ENCODE measurements at places on chromosomes 5 and 9.

DNA sequence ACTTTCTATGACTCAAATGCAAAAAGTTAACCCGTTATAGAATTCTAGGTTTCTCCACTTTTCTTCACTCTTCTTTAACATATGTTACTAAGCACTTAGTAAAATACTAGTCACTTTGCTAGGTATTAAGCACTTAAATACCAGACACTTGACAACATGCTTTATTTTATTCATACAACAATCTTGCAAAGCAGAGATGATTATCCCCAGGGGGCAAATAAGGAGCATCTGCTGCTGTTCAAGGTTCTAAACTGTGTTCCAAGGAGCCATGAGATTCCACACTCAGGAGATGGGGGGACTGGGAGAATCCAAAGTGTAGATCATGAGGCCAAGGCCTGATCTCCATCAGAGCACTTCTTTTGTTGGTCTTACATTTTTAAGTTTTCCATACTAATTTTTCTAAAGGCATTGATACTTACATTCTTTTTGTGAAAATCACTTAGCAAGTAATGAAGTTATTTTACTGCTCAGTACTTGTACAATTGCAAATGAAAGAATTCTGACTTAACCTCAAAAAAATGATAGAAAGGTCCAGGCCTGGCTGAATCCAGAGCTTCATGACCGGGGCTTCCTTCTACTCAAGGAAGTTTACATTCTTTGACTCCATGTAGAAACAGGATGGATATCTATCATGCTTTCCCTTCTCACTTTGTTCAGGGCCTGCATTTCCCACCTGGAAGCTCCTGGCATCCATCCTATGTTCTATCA is 504.4 kb upstream of the WWC1 start:
- DNase-seq, result no peak

DNA sequence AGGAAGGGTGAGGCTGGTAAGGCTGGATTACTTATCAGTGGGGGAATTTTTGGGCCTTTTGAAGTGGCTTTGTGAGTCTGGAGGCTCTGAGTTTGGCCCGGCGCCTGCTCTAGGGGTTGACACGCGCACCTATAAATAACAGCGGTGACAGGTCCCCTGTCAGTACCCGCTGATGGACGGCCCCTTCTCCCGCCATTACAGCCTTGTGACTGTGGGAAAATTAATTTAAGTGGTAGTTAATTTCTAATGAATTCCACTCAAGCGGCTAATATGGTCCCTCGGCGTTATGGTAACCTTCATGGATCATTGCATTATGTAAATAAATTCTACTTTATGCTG is 16.5 kb downstream of the MRPL36 start:
- no peak for DNase-seq

- DNase-seq, result no peak
These were observed 100.7 kb downstream of the RAB3C start for GRCh38 chr5:58683567-58683966.

DNA sequence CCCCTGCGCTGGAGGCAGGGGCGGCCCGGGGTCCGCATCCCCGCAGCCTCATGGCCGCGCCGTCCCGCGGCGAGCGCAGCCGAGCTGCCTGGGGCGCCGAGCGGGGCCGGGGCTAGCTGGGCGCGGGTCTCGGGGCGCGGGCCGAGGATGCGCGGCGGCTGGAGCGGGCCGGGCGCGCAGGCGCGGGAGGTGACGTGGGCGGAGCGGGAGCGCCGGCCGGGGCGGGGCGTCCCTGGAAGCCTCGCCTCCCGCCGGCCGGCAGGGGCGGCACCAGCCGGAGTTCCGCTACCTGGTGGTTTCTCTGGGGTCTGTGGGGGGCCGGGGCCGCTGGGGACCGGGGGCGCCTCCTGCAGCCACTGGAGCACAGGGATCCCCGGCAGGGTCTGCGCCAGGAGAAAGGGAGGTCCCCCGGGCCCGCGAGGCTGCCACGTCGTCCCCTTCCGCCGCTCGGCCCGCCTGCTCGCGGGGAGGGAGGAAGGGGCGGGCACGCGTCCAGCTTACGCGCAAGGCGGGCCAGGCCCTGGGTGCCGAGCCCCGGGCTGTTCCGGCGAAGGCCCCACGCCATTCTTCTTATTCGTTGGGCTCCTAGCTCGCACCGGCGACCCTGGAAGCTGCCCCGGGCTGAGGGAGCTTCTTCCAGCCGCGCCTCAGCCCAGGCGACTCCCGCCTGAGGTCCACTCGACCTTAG is at the start of gene LPCAT1:
Gene LPCAT1 (minus strand): TSS at position 168 of the 688 bp plus-strand sequence. CDS start 116 bp downstream, at position 52.
- DNase-seq, result peak; percentile 57

GRCh38 chr5:82109013-82109412 is 137.2 kb downstream of the ATG10 start:
- DNase-seq, result no peak

GRCh38 chr9:95815133-95815532 is 60.4 kb upstream of the ERCC6L2 start:
- DNase-seq, result no peak

- DNase-seq, result no peak
These were observed 32.5 kb downstream of the ANXA1 start for GRCh38 chr9:73183917-73184861.

GRCh38 chr9:95854386-95855020 is 21.0 kb upstream of the ERCC6L2 start:
- no peak for DNase-seq

DNA sequence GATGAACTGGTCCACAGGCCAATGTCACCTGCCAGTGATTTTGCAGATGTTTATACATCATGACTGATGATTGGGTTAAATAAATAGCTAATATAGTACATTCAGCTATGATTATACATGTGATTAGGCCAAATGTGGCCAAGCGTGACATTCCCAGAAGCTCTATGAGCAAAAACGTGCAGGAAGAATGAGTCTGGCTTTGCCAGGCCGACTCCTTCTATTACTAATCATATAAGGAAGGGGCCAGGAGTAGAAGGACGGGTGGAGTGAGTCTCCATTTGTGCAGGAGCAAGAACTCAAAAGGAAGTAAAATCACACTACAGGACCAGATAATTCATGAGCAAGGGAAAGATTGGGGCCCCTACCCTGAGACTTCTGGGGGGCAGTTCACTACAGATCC is 178.2 kb downstream of the ROR2 start:
- no peak for DNase-seq

GRCh38 chr9:78958892-78959291 is 612.9 kb upstream of the TLE4 start:
- no peak for DNase-seq

DNA sequence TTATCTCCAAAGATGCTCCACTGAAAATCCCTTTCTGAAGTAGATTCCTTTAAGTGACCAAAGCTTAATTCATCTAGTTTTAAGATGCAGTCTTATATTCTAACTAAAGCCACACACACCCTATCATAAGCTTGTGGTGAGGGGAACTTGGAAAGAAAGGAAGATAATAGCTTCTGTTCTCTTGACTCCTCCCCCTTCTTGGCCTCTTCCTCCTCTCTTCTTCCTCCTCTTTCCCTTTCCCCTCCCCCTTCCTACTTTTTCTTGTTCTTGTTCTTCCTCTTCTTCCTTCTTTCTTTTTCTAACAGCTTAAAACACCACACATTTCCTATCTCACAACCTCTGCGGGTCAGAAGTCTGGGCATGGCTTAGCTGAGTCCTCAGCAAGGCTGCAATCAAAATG is 23.5 kb downstream of the IL7R start:
- no peak for DNase-seq

GRCh38 chr5:172852490-172853354 is 18.7 kb downstream of the ERGIC1 start:
- DNase-seq, result no peak

DNA sequence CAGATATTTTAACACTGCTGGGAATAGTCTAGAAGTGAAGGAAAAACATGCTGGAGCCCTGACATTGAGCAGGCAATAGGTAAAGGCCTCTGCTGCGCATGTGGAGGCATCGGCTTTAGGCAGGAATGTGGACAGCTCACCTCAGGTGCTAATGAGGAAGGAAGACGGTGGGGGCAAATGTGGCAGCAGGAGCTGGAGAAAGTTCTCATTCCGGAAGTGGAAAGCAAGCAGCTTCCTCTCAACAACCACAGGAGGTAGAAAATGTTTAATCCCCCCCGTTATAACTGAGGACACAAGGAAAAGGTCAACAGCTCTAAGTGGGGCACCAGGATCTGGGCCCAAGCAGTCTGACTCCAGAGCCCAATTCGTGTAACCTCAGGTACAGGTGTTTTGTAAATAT is 7.6 kb upstream of the RPS14 start:
- no peak for DNase-seq

- DNase-seq, result no peak
These were observed 63.1 kb downstream of the RCL1 start for GRCh38 chr9:4855841-4856240.

GRCh38 chr9:88425538-88425950 is 37.3 kb downstream of the SPIN1 start:
- DNase-seq, result no peak

GRCh38 chr9:135100241-135100681 is 12.8 kb downstream of the OLFM1 start:
- DNase-seq, result no peak

GRCh38 chr5:25091921-25092320 is 447.1 kb upstream of the CDH10 start:
- no peak for DNase-seq

DNA sequence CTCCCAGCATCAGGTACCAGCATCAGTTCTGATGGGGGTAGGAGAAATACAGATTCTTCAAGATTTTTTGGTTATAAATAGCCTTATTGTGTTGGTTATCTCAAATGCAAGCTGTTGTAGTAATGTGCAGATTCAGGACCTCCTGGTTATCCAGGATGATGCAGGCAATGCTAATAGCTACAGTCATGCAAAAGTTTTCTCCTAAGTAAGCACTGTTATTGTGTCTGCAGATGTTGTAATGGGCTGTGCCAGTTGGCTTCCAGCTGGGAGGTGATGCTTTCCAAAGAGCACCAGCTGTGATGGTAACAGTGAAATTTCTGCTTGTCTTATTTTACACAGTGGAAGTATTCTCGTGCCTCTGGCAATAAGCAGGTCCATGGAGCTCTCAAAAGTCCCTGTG is 719.2 kb upstream of the CTNND2 start:
- DNase-seq, result no peak

- no peak for DNase-seq
These were observed 1.5 kb downstream of the SV2C start for GRCh38 chr5:76084496-76085242.

DNA sequence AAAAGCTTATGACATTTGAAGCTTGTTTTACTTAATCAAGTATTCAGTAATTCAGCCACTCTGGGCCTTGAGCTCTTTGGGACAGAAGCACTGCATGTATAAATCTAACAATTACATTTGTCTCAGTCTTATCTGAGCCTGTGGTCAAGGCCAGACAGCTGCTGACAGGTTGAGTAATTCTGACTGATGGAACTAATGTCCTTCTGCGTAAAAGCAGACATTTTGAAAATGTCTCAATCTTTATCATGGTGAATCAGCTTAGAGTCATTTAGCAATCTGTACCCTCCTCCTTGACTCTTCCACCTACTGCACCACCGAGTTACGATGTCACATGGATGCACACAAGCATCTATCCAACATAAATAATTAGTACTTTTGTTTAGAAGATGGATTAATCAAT is 400.0 kb downstream of the ARRDC3 start:
- no peak for DNase-seq

DNA sequence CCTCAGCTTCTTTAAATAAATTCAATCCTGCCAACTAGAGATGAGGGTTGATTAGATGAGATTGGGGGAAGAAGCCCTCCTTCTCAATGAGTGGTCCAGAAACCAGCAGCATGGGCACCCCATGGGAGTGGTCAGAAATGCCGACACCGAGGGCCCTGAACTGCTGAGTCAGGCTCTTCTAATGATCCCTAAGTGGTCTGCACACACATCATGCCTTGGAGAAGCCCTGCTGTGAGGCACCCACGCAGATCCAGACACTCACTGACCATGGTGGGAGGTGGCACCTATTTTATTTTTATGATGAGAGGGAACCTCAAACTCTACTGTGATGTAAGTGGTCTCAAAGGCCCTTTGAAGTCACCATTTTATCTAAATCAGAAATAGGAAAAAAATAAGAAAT is 72.3 kb upstream of the BOD1 start:
- DNase-seq, result no peak

DNA sequence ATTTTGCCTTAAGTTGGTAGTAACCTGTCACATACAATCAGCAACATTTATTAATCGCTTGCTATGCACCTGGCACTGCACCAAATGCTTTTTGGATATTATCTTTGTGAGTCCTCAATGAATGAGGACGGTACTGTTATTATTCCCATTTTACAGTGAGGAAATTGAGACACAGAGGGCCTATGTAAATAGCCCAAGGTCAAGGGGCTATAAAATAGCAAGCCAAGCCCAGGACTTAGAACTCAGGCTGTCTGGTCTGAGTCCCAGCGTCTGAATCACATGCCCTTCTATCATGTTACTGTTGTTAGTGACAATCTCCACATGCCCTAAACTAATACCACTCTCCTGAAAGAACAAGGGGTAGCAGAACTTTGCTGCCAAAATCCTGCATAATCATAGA is 60.0 kb downstream of the ERAP1 start:
- DNase-seq, result no peak

DNA sequence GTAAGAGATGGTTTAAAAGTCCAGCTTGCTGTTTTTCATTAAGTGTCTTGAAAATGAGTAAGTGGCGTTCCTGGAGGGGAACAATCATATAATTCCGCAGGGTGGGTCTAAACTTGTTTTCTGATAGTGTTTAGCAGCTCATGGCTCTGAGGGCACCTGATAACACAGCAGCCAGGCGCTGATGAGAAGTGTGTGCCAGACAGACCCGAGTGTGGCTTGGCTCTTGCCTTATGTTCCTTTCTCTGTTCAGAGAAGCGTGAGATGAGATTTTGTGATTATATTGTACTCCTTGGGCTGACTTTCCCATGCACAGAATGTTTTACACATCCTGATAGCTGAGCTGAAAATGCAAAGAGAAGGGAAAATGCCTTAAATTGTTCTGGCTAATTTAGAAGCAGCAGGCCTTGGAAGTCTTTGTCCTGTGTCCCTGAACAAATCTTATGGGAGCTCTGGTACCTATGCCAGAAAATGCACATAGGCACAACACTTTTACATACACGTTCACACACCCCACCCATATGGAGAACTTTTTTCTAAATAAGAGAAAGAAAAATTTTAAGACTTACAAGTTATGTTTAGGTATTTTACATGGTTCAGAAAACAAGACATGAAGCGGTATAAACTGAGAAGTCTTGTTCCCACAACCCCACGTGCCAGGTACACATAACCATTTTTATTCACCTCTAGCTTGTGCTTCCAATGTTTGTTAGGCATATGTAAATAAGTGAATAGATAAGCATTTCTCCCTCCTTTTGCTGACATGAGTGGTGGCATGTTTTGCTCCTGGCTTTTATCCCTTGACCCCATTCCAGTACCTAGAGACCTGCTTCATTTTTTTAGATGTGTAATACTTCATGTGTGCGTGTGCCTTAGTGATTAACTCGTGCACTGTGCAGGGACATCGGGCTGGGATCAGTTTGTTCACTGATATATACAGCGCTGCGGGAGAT is 152.2 kb upstream of the OTULINL start:
- no peak for DNase-seq

GRCh38 chr9:94922098-94922607 is 195.7 kb downstream of the AOPEP start:
- DNase-seq, result no peak

All from stimulated activated CD4-positive, alpha-beta T cell treated with anti-CD3 and anti-CD28 coated beads, Interleukin-15, amount 100 ng/mL, for 1 hour (primary cell).